ENCODE measurements at places on chromosomes 16 and 17.

- DNase-seq = peak; percentile 50
These were observed 802 bp upstream of the TOB1 start for GRCh38 chr17:50866950-50867362.

GRCh38 chr16:49806446-49806845, 49.5 kb downstream of the ZNF423 start:
- DNase-seq = no peak

DNA sequence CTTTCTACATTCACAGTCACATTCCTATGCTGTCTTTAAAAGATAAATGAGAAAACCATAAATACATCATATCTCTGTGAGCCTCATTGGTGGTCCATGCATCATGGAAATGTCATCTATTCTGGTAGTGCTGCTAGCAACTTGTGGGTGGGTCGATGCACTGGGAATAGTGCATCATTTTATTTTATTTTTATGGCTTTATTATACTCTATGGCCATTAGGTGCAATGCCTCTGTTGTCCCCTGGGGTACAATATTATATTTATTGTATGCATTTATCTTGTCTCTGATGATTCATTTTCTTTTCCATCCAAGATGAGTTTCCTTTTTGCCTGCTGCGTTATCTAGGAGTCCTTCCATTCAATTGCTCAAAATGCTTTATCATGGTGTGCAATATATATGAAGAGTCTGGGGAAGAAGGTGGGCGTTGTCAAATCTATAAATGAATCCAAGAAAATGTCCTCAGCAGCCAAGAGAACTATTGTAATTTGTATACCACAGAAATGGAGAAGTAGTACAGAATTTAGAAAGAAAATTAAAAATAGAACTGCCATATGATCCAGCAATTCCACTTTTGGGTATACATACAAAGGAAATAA, 324.0 kb downstream of the KCNJ2 start:
- no peak for DNase-seq

DNA sequence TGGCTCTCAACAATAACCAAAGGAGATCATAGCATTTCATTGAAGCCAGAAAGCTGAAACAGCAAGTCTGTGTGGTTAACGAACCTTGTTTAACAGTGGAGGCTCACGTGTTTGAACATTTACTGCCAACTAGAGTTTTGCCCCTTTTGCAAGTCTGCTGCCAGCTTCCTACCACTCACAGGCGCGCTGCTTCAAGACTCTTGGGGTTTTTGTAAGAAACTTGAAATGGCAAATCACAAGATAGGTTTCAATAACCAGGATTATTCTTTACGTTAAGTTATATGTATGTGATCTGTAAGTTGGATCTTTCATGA, 1.2 kb downstream of the SNTB2 start:
- DNase-seq = no peak

DNA sequence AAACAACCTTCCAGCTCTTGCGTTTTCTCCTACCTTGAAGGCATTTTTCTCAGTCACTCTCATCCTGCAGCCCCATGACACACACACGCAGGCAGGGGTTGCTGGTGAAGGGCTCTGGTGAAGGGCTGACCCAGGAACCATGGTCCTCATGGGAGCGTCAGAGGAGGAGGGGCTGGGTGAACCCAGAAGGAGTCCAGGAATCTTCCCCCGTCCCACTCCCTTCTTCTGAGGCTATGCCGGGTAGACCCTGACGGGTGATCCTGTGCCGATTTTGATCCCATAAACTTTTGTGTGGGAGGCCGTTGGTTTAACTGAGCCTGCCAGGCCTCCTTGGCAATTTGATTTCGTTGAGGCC, 278.4 kb upstream of the FOXF1 start:
- DNase-seq = peak; percentile 24

GRCh38 chr16:48011878-48012658, 143.7 kb downstream of the ABCC12 start:
- no peak for DNase-seq

- no peak for DNase-seq
These were observed 157.8 kb upstream of the RPH3AL start for GRCh38 chr17:510226-510917.

DNA sequence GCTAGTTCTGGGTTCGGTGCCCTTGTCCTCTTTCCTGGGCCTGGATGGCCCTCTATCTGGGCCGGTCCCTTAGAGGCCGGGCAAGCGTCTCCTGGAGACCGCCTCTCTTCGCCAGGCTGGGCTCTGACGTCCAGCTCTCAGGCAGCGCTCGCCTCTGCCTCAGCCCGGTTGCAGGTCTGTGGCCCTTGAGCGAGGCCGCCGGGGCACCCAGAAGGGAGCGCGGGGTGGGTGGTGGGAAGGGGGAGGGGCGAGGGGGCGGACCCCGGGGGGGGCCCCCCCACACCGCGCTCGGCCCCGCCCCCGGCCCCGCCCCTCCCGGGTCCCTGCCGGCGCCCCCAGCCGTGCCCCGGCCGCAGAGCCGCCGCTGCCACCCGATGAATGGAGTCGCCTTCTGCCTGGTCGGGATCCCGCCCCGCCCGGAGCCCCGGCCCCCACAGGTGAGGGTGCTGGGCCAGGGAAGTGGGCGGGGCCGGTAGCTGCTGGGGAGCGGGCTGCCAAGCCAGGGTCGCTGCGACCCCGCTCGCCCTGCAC, at the start of gene ARHGAP23:
TSS of gene ARHGAP23 (plus strand) at position 353 of the 531 bp plus-strand sequence. CDS start at position 375, 22 bp downstream.
- DNase-seq = no peak

DNA sequence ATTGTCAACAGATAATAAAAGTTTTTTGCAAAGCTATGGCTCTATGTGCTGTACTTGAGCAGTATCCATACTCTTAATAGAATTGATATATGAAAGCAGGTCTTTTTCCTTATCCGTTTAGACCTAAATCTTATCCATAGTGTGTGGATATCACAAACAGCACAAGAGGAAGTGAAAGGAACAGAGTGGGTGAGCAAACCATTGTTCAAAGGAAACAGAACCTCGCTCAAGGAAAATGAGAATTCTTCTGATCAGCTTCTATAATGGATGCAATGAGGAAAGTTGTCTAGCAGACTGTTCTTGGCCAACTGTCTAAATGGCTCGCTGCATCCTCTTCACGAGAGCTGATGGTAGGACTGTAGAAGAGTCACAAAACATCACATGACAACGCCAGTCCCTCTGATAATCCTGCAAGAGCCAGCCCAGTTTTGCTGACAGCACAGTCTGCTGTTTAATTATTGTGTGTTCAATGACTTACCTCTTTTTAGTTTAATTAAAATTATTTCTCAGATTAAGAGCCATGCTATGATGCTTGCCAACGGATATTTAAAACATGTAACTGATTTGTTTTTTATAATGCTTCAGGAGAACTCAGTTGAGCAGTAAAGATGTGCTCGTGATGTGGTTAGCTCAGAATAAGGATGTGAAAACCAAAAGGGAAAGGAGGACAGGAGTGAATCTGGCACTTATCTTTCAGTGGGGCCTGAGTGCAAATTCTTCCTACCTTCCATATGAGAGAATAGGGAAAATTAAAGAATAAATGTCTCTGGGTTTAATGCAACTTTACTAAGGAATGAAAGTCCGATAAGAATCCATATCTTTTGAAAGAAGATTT, 38.5 kb downstream of the WWOX start:
- DNase-seq = no peak

DNA sequence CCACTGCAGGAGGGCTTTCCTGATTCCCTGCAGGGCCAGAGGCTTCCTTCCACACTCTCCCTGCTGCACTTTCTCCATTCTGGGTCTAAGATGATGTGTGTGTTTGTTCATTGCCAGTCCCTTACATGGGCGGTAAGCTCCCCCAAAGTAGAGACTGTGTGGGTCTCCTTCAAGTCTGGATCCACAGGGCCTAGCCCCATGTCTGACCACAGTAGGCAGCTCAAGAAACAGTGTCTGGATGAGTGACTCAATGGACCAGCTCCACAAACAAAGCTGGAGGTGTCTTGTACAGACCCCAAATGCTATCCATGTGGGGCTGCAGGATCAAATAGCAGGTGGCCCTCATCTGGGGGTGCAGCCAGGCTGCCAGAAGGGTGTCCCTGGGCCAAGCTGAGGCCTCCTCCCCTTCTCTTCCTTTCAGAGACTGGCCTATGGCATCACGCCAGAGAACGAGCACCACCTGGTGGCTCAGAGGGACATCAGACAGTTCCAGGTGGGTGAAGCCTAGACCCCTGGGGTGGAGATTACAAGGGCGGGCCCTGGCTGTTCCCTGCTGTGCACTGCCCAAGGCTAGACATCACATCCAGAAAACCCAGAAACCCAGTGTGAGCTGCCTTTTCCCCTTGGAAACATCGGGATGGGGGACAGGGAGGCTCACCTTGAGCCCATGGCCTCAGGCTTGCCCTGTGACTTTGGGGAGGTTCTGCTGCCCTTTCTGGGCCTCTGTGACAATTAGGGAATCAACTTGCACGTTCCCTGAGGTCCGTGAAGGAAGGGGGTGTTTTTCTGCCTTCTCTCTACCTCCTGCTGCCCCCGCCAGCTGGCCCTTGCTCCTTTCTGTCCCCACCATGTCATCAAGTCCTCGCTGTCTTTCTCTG, 45.9 kb downstream of the SLC6A2 start:
- DNase-seq = peak; percentile 79

DNA sequence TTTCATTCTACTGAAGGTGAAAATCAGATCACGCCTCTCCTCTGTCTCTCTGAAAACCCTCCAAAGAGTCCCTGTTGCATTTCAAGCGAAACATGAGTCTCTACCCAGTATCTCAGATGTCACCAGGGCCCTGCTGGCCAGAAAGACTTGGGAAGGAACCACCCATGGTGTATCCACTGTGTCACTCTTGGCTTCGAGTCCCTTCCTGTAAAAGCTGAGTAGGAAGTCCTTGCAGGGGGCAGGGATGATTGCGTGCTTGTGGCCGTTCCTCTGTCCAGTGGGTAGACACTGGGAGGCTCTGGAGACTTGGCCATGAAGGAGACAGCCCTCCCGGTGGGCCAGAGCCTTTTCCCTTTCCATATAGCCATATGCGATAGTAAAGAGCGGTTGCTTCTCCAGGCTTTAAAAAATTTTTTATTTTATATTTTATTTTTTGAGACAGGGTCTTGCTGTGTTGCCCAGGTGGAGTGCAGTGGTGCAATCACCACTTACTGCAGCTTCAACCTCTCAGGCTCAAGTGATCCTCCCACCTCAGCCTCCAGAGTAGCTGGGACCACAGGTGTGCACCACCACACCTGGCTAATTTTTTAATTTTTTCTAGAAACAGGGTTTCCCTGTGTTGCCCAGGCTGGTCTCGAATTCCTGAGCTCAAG, 19.0 kb upstream of the RMI2 start:
- no peak for DNase-seq

- no peak for DNase-seq
These were observed 169.8 kb downstream of the PITPNC1 start for GRCh38 chr17:67546578-67547527.

GRCh38 chr17:45763182-45763581, 20.9 kb upstream of the CRHR1 start:
- DNase-seq = no peak

- peak; percentile 77 for DNase-seq
These were observed at the start of gene RAI1 for GRCh38 chr17:17681187-17681743. Gene RAI1, plus strand, starts transcription at chr17:17681458. Its CDS starts 111,491 bp downstream, at chr17:17792949.

- no peak for DNase-seq
These were observed 584.7 kb downstream of the WWOX start for GRCh38 chr16:78684030-78684611.

GRCh38 chr16:986925-987582, 5.5 kb downstream of the SOX8 start:
- no peak for DNase-seq

DNA sequence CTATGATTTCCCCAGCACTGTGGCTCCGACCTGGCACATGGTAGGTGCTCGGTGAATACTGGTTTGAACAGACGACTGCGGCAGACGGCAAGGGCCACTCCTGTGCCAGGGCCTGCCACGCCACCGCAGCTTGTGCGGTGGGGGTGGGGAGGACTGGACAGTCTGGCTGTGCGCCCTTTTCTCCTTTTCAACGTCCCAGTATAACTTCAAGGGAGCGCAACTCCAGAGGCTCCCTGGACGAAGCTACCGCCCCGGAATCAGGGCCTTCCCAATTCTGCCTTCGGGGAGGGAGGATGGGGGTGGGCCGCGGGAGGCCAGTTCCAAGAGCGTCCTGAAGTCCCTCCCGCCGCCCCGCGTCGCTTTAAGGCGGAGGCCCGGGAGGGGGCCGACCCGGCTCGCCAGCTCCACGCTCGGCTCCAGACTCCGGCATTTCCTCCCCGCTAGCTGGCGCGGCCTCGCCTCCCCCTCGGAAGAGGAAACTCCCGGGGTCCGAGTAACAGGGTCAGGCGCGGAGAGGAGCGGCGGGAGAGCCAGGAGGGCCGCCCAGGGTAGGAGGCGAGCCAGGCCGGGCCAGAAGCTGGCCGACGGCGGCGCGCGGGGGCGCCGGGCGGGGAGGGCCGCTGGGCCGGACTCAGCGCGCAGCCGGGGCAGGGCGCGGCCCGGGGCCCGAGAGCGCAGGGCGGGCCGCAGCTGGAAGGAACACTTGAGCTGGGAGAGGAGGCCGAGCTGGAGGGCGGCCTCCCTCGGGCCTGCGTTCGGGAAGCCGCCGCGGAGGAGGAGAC, at the start of gene ITPRIPL2:
TSS of gene ITPRIPL2 (plus strand) at position 388 of the 782 bp plus-strand sequence. CDS start 498 bp downstream, outside the sequence.
- peak; percentile 55 for DNase-seq

- no peak for DNase-seq
These were observed 89.4 kb downstream of the ADCY9 start for GRCh38 chr16:4026854-4027253.

Measured in mesothelial cell of epicardium (in vitro differentiated cells).